Left lung (tissue), 14 donors: ENCODE measurements at places on chromosomes 2 and 18. TPM values are rescaled to one million over a fixed set of nuclear protein-coding genes. Genes with fewer than 3 reads are reported as not detected.

CFAP65 gene
- 1.0 TPM for polyA plus RNA-seq

NT5C1B gene
- polyA plus RNA-seq, result 1.9 TPM

POTEJ gene
- not detected for polyA plus RNA-seq

FTCDNL1 gene
- 0.09 TPM for polyA plus RNA-seq

DNA sequence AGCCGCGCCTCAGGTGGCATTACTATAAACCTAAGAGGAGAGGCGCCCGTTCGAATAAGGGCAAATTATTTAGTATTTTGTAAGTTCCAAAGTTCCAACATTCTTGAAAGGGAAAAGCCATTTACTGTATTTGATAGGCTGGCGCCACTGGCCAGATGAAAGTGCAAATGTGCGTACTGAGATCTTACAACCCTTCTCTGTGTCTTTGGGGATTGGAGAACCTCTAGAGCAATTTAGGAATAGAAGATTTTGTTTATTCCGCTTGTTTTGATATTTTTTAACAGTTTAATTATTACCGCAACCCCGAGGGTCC, 467 bp upstream of the WDR35 start:
- no peak for DNase-seq

DNA sequence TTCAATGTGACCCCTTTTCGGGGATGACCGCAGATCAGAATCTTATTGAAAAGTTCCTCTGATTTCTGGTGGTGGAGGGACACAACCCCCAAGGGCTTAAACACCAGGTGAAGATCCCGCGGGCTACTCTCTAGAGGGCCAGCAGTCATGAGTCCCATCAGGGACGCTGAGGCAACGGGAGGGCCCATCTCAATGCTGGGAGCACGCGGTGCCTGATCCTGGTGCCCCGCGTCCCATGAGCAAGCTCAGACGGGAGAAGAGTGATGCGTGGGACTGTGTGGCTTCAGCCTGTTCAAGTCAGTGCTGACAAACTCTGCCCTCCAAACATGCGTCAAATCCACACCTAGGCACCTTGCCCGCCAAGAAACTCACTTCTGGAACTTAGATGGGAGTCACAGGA, 224.9 kb downstream of the TWIST2 start:
- DNase-seq, result no peak

DNA sequence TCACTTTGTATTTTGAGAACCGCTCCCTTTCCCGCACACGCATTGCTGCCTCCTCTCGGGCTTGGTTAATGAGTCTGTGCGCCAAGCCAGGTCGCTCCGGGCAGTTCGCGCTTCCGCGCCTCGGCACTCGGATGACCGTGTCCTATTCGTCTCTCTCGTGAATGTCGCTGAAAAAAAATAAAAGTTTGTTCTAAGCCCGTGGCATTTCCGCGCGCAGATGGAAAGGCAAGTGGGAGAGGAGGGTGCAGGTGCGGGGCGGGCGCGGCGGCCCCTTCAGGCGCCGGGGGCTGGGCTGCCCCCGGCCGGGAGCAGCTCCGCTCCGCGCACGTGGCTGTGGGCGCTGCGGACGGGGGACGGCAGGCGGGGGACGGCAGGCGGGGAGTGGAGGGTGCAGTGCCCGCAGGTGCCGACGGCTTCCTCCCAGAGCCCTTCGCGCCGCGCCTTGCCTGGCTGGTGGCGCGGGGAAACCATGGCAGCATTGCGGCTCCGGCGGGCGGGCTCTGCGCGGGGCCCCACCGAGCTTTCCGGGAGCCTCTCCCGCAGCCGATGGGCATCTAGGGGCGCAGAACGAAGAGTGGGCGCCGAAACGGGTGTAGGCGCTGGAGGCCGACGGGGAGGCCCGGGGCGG, 159.6 kb upstream of the SIX2 start:
- DNase-seq, result peak; percentile 13

GRCh38 chr2:149617476-149617875, 29.9 kb upstream of the MMADHC start:
- no peak for DNase-seq

DNA sequence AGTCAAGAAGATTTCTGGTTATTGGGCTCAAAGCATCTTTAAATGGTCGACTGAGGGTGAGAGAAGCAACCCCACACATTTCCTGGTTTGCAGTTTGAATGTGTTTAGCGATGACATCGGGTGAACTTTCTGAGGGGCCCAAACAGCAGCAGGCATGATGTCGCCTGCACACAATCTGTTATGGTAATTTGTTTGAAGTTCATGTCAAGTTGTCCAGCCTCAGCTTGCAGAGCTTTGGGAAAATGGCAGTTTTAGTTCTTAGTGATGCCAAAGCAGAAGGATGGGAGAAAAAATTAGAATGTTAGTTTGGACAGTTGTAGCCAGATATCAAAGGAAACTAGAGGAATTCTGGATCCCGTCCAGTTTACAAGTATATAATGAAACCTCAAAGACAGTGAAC, 284.6 kb downstream of the MBD5 start:
- no peak for DNase-seq

GRCh38 chr2:83464444-83464843, 994.6 kb downstream of the SUCLG1 start:
- no peak for DNase-seq

GRCh38 chr2:19895535-19895934, 6.2 kb downstream of the TTC32 start:
- DNase-seq, result no peak

DNA sequence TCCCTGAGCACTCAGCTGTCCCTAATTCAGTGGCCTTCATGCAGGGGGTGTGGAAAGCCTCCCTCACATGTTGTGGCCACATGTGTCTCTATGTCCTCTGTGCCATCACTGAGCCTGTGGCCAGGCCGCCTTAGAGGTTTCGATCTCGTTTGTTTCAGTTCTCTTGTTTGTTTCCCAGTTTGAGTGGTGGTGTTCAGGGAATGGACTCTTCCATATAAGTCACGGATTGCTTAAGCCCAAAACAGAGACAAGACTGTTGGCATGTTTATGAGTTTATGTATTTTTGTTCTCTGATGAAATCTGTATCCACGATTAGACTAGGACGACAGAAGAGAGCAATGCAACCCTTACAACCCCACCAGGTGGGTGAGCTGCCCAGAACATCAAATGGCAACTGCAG, 134.5 kb downstream of the CCBE1 start:
- DNase-seq, result no peak

DNA sequence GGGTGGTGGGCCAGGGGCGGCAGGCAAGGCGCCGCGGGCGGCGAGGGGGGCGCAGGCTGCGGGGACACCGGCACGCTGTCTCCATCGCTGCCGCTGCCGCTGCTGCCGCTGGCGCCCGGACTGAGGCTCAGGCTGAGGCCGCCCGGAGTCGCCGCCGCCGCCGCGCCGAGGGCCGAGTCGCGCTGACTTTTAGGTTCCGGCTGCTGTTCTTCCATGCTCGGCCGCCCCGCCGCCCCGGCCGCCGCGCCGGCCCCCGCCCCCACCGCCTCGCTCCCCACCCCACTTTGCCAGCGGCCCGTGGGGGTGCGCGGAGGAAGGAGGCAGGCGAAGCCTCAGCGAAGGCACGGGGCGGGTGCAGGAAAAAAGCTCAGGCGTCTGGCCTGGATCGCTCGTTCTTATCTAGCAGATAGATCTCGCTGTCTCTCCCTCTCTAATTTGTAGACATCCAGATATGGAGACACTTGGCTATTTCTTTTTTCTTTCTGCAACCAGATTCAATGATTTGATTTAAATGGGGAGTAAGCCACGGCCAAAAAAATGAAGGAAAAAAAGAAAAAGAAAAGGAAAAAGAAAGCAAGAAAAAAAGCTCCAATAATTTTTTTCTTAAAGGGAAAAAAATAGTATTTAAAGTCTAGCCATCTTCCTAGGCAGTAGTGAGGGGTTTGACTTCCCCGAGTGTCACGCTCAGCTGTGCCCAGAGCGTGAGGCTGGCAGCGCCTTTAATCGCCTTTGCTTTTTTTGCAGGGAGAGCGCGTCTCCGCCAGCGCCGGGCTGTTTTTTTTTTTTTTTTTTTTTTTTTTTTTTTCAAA, at the start of gene EN1:
EN1 (minus strand) TSS at position 696 of the 809 bp plus-strand sequence; CDS start at position 215, 481 bp downstream.
- no peak for DNase-seq

- DNase-seq, result no peak
Measured at GRCh38 chr2:102025016-102025501, 33.3 kb downstream of the IL1R2 start.

DNA sequence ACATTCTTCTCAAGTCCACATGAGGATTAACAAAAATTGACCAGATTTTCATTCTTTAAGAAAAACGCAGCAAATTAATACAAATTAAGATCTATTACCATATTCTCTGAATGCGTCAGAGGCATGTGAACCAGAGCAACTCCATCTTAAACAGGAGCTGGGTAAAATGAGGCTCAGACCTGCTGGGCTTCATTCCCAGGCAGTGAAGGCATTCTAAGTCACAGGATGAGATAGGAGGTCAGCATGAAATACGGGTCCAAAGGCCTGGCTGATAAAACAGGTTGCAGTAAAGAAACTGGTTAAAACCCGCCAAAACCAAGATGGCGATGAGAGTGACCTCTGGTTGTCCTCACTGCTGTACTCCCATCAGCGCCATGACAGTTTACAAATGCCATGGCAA, 217.6 kb downstream of the RDH14 start:
- DNase-seq, result no peak

DNA sequence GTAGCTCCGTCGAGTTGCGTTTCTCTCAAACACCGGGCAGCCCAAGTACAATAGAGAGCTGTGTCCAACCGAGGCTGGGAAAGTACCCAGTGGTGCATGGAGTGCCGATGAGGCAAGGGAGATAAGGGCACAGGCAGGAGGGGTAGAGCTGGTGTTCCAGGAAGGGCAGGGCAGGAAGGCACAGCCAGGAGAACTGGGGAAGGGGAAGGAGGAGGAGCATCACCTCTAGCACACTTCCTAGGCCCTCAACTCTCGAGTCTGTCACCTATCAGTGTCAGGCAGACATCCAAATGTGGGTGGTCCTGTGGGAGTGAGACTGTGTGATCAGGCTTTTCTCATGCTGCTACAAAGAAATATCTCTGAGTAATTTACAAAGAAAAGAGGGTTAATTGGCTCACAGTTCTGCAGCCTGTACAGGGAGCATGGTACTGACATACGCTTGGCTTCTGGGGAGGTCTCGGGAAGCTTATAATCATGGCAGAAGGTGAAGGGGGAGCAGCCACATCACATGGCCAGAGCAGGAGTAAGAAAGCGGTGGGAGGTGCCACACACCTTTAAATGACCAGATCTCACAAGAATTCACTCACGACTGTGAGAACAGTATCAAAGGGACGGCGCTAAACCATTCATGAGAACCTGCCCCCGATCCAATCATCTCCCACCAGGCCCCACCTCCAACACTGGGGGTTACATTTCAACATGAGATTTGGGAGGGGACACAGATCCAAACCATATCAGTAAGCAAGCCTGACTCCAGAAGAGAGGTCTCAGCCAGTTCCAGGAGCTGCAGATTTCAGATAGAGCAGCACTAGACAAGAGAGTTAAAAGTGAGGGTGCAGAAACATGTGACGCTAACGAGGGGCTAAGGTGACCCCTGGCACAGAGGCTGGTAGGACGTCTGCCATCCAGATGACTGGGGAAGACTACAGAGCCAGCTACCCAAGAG, 75.7 kb downstream of the MBOAT2 start:
- DNase-seq, result no peak

DNA sequence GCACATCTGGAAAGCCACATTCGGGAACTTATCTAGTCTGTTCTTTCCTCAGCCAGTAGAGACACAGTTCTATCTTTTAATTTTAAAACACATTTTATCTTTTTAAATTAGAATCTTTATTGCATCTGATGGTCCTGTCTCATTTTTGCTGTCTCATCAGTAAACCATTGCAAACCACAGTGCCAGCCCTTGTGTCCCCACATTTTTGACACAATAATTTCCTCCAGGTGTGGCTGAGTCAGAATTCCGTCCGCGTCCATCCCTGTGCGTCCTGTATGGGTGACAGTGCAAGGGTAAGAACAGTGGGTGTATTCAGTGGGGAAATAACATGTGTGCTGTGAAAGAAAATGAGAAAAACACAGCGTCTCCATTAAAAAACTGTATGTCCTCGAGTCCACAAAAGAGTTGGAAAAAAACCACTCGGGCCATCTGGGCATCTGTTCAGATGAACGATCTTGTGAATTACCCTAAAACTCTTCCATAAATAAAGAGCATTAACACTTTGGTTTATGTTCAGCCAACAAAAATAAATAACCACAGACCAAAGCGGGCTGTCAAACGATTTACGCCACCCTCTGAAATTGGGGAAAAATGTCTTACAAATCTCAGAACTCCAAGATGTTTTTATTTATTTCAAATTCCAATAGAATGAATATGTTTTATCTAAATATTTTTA, 137.3 kb downstream of the ZNF516 start:
- no peak for DNase-seq

- DNase-seq, result no peak
Measured at GRCh38 chr2:72276876-72277275, 129.2 kb upstream of the CYP26B1 start.

DNA sequence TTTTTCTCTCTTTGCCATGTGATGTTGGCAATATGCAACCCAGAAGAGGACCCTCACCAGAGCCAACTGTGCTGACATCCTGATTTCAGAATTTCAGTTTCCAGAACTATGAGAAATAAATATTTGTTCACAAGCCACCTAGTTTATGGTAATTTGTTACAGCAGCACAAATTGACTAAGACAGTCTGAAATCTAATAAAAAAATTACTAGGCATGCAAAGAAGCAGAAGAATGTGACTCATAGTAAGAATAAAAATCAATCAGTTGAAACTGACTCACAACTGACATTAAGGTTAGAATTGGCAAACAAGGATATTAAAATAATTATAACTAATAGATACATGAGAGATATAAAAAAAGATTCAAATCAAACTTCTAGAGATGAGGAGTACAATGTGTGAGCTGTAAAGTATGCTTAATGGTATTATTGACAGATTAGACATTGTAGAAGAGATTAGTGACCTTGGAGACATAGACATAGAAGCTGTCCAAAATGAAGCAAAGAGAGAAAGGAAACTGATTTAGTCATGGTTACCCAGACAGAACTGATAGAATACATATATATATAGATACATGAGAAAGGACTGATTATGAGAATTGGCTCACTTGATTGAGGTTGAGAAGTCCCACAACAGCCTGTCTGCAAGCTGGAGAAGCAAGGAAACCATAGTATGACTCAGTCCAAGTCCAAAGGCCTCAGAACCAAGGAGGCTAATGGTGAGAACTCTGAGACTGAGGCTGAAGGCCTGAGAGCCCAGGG, 27.8 kb upstream of the TTC39C start:
- DNase-seq, result no peak

GRCh38 chr2:85933753-85934594, 45.2 kb upstream of the ST3GAL5 start:
- DNase-seq, result no peak
